ENCODE measurements at places on chromosomes 3 and 15. TPM values are rescaled to one million over a fixed set of nuclear protein-coding genes. Genes with fewer than 3 reads are reported as not detected.

The ADIPOQ gene
- not detected for total RNA-seq

The RASSF1 gene
- total RNA-seq: 69.6 TPM

The GPR160 gene
- 5.9 TPM for total RNA-seq

The NDUFB4 gene
- 63.4 TPM for total RNA-seq

The VPS33B gene
- total RNA-seq: 20.4 TPM

The CCNB2 gene
- 53.7 TPM for total RNA-seq

The ETV5 gene
- total RNA-seq: 0.65 TPM

The RTP3 gene
- total RNA-seq: not detected

The LNP1 gene
- total RNA-seq: 0.82 TPM

The STRIT1 gene
- not detected for total RNA-seq

The SLC9C1 gene
- not detected for total RNA-seq

The CXCR6 gene
- 33.7 TPM for total RNA-seq

The BNIP2 gene
- total RNA-seq: 87.0 TPM

The ALDH1L1 gene
- total RNA-seq: not detected

The TRPM1 gene
- not detected for total RNA-seq

The SLC2A2 gene
- total RNA-seq: not detected

All from naive thymus-derived CD4-positive, alpha-beta T cell (primary cell).